ENCODE measurements at places on chromosomes 7 and 10. TPM values are rescaled to one million over a fixed set of nuclear protein-coding genes. Genes with fewer than 3 reads are reported as not detected.

GRCh38 chr7:135774284-135774683 is 25.7 kb upstream of the FAM180A start:
- no peaks in the 10 kb centered on the region for H3K36me3 ChIP-seq
- DNase-seq = no peak
- H3K4me3 ChIP-seq = no peak overlapping the region
- no peaks in the 10 kb centered on the region for H3K4me1 ChIP-seq
- no peaks in the 10 kb centered on the region for H3K27me3 ChIP-seq
- no peak overlapping the region for H3K27ac ChIP-seq

SLC18A3 gene
- polyA plus RNA-seq = not detected

DNA sequence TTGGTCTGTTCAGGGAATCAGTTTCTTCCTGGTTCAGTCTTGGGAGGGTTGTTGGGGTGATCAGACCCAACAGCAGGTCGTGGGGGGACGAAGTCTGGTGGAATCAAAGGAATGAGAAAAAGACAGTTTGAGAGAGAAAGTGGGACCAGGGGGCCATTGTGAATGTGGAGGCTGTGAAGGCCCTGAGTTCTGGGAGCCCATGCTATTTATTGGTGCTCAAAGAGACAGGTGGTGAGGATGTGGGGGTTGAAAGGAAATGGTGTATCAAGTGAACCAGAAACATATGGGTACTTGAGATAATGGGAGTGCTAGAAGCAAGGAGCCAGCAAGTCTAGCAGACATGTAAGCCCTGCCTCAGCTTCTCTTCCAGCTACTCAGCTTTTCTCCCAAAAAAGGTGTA is 84.1 kb downstream of the CCSER2 start:
- H3K4me3 ChIP-seq = no peak overlapping the region
- no peaks in the 10 kb centered on the region for H3K4me1 ChIP-seq
- H3K36me3 ChIP-seq = peaks cover 3% of the 10 kb centered on the region

DNA sequence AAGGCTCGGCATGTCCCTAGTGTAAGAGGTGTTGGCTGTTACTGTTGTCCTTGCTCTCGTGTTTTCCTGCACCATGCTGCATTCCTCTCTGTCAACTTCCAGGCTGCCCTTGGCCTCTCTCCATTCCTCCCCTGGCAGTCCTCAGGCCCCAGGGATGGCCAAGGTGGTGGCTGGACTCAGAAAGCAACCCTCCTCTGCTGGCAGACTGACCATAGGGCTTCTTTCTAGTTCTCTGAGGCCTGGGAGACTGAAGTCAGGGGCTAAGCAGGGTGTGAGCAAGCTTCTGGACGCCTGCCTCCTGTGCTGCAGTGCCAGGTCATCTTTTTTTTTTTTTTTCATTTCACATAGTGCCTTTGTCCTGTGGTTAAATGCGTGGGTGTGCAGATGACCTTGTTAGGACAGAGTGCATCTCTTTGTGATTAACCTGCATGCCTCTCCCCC is 72.0 kb downstream of the GOLGA7B start:
- H3K36me3 ChIP-seq = no peaks in the 10 kb centered on the region
- peaks cover 16% of the 10 kb centered on the region for H3K27me3 ChIP-seq
- no peak overlapping the region for H3K27ac ChIP-seq
- DNase-seq = no peak
- no peaks in the 10 kb centered on the region for H3K4me1 ChIP-seq
- H3K4me3 ChIP-seq = no peak overlapping the region

- no peaks in the 10 kb centered on the region for H3K36me3 ChIP-seq
- no peak for DNase-seq
- H3K4me1 ChIP-seq = no peaks in the 10 kb centered on the region
- no peaks in the 10 kb centered on the region for H3K27me3 ChIP-seq
Measured at GRCh38 chr10:116540814-116541213, 4.9 kb upstream of the PNLIP start.

- DNase-seq = no peak
- no peaks in the 10 kb centered on the region for H3K4me1 ChIP-seq
- no peak overlapping the region for H3K4me3 ChIP-seq
- no peak overlapping the region for H3K27ac ChIP-seq
Measured at GRCh38 chr10:1448252-1448930, 288.9 kb downstream of the ADARB2 start.

DNA sequence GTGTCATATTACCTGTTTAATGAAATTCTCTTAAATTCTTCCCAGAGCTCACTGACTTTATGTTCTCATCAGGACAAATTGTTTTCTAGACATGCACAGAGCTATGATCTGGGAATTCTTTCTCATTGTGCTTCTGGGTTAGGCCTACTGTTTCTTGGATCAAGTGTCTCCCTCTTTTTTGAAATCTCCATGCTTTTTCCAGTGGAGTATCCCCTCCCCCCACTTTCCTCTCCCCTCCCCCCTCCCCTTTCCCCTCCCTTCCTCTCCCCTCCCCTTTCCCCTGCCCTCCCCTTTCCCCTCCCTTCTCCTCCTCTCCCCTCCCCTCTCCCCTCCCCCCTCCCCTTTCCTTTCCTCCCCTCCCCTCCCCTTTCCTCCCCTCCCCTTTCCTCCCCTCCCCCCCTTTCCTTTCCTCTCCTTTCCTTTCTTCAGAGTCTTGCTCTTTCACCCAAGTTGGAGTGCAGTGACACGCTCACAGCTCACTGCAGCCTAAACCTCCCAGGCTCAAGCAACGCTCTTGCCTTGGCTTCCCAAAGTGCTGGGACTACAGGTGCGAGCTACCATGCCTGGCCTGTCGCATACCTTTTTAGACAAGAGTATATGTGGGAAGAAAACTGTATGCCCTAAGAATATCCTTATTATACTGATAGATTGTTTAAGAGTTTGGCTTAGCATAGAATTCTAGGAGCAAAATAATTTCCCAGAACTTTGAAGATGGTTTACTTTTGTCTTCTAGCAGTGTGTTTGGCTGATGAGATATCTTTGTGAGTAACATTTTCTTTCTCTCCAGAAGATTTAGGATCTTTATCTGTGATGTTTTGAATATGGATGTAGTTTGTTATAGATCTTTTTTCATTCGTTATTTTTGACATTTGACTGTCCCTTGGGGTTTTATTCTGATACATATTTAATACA is 2.5 kb downstream of the DYNC2I1 start:
- H3K4me1 ChIP-seq = peaks cover 3% of the 10 kb centered on the region
- H3K36me3 ChIP-seq = no peaks in the 10 kb centered on the region
- no peaks in the 10 kb centered on the region for H3K27me3 ChIP-seq

VWDE gene
- polyA plus RNA-seq = 0.01 TPM

SAMD9 gene
- 26.8 TPM for polyA plus RNA-seq

GJD4 gene
- not detected for polyA plus RNA-seq

- no peaks in the 10 kb centered on the region for H3K27me3 ChIP-seq
- H3K27ac ChIP-seq = no peak overlapping the region
- no peaks in the 10 kb centered on the region for H3K4me1 ChIP-seq
- no peaks in the 10 kb centered on the region for H3K36me3 ChIP-seq
Measured at GRCh38 chr7:82235713-82236112, 207.9 kb downstream of the CACNA2D1 start.

GRCh38 chr10:8043569-8044306 is 10.8 kb upstream of the GATA3 start:
- H3K4me1 ChIP-seq = no peaks in the 10 kb centered on the region
- DNase-seq = no peak
- H3K27ac ChIP-seq = no peak overlapping the region
- H3K36me3 ChIP-seq = no peaks in the 10 kb centered on the region

DNA sequence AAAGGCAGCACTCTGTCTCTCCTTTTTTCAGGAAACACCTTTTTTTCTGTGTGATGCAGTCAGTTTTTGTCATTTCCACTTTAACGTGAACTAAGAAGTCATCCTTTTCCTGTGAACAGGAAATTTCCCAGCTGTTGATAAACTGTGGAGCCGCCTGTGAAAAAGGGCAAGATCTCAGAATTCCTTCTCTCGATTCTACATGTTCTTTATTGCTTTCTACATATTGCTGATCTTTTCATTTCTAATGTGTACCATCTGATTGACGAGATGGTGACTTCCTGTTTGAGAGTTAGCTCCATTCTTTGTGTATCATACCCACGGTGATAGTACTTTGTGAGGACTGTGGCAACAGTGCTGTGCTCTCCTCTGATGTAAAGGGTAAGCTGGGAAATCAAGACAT is 50.4 kb downstream of the ADD3 start:
- no peaks in the 10 kb centered on the region for H3K27me3 ChIP-seq
- H3K27ac ChIP-seq = no peak overlapping the region
- H3K4me1 ChIP-seq = no peaks in the 10 kb centered on the region
- DNase-seq = no peak

GRCh38 chr7:19118636-19119371 is 1.4 kb upstream of the TWIST1 start:
- no peak overlapping the region for H3K4me3 ChIP-seq
- no peak for DNase-seq
- H3K36me3 ChIP-seq = no peaks in the 10 kb centered on the region
- H3K27me3 ChIP-seq = peaks cover 44% of the 10 kb centered on the region
- H3K27ac ChIP-seq = no peak overlapping the region

GRCh38 chr10:72637398-72637857 is 11.5 kb upstream of the MICU1 start:
- no peaks in the 10 kb centered on the region for H3K36me3 ChIP-seq
- no peaks in the 10 kb centered on the region for H3K4me1 ChIP-seq
- DNase-seq = no peak
- H3K4me3 ChIP-seq = no peak overlapping the region
- no peak overlapping the region for H3K27ac ChIP-seq
- no peaks in the 10 kb centered on the region for H3K27me3 ChIP-seq

- H3K27me3 ChIP-seq = no peaks in the 10 kb centered on the region
- peaks cover 6% of the 10 kb centered on the region for H3K4me1 ChIP-seq
- H3K36me3 ChIP-seq = no peaks in the 10 kb centered on the region
- H3K27ac ChIP-seq = no peak overlapping the region
Measured at GRCh38 chr7:40587419-40587818, 452.6 kb downstream of the SUGCT start.

Measured in keratinocyte (primary cell).